Activated T-cell treated with anti-CD3 and anti-CD28 coated beads for 1 hour (primary cell): ENCODE measurements at places on chromosomes 11 and 22.

DNA sequence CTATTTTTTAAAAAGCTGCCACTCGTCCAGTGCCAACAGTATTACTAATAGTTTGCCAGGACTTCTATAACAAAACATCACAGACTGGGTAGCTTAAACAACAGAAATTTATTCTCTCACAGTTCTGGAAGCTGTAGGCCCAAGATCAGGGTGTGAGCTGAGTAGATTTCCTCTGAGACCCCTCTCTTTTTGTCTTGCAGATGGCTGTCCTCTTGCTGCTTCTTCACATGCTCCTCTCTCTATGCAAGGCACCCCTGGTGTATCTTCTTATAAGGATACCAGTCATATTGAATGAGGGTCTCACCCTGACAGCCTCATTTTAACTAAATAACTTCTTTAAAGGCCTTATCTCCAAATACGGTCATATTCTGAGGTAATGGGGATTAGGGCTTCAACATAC is 390.9 kb downstream of the DLG2 start:
- no peak for DNase-seq

DNA sequence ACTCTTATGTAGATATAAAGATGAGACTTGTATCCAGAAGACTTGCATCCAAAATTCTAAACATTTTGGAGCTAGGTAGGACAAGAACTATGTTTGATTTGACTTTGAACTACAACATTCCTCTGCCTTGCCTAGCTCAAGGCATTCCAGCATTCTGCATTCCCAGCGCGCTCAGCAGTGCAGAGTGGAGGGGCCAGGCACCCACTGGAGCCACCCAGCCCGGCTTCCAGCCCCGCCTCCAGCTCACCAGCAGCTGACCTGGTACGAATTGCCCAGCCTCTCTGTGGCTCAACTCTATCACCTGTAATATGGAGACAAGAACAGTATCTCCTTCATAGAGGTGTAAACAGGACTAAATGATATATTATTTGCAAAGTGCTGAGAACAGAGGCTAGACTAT is 28.8 kb downstream of the PRDM10 start:
- no peak for DNase-seq

GRCh38 chr11:107472966-107473365 is 15.3 kb upstream of the CWF19L2 start:
- no peak for DNase-seq

DNA sequence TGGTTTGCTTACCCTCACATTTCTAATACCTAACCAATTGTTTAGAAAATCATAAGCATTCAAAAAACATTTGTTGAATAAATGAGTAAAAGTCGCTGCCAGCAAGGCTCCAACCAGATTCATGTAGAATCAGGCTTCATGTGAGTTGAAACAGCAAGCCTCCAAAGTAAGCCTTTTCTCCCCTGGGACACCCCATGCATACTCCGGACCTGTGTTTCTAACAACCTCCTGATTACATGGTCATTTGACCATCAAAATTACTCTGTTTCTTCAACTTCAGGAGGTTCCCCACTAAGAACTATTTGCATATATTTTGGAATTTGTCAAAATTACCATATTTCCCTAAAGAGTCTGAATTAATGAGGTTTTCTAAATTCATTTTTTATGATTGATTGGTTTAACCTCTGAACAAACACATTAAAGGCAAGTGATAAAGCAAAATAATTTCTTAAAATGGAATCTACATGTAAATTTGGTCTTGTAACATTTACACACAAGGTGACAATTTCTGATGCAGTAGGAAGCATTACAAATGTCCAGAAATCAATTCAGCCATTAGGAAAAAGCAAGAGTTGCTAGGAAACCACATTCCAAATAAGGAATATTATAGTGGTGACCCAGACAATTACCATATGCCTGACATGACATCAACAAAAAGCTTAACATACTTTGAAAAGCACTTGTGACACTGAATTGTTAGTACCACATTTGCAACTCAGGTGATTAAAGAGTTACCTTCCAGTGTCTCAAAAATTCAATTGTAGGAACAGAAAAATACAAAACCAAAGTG is 252.6 kb downstream of the GUCY1A2 start:
- no peak for DNase-seq

DNA sequence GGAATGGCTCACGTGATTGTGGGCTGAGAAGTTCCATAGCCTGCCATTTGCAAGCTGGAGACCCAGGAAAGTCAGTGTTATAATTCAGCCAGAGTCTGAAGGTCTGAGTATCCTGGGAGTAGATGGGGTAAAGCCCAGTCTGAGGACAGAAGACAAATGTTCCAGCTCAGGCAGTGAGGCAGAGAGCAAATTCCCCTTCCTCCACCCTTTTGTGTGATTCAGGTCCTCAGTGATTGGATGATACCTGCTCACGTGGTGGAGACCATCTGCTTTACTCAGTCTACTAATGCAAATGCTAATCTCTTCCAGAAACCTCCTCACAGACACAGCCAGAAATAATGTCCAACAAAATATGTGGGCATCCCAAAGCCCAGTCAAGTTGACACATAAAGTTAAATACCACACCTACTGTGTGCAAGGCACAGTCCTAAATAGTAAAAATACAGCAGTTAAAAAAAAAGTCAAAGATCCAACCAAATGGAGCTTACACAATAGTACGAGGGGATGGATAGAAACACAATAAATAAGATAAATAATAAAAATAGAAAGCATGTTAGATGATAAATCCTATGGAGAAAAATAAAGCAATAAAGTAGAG is 13.2 kb upstream of the APOL6 start:
- no peak for DNase-seq

GRCh38 chr11:46332568-46333393 is 14.5 kb upstream of the DGKZ start:
- DNase-seq: peak; percentile 39

GRCh38 chr11:59800390-59801025 is 10.1 kb downstream of the MRPL16 start:
- no peak for DNase-seq

- no peak for DNase-seq
Observed at GRCh38 chr11:105713106-105713505, 103.2 kb downstream of the GRIA4 start.

GRCh38 chr11:70141486-70142220 is 61.4 kb upstream of the FADD start:
- no peak for DNase-seq

DNA sequence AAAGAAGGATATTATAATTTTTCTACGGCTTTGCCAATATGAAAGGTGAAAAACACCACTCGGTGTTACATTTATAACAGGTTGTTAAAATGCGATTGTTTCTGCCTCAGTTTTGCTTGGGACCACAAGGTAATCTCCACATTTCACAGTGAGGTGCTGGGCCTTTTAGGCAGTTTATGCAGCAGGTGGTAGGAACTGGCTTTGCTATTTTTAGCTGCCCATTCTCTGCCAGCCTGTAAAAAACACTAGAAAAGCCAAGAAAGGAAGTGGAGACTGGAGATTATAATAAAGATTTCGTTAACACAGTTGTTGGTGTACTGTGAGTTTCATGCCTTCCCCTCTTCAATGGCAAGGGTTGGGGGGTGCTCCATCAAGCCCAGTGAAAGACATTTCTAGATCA is 8.0 kb upstream of the MRPL16 start:
- no peak for DNase-seq

DNA sequence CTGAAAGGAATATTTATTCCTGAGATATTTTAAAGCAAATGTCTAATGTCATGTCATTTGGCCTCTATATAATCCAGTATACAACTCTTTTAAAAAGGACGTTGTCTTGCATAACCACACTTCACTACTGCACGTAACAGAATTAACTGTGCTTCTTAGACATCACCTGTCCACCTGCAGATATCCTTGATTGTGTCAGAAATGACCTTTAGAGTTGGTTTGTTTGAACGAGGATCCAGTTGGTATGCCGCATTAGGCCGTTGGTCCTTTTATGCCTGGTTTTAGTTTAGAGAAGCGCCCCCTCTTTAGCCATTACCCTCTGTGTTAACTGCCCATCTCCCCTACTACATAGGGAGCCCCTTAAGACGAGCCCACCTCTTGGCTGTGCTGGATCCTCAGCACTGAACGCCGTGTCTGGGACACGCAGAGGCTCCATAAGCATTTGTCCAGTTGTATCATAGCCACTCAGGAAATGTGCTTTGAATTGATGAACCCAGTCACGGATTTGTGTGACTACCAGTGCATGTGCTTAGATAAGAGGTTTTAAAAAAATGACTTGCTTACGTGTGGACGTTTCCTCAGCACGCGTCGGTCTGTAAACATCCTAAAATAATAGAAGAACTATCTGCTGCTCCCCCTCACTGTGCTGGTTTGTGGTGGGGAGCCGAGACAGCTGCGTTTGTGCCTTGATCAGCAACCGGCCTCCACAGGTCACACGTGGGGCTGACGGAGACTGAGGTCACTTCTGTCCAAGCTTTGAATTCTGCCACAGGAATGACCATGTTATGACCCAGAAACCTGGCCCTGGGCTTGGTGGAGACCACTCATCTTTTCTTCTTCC is 4.0 kb downstream of the MICAL2 start:
- no peak for DNase-seq

- DNase-seq: no peak
Observed at GRCh38 chr22:42379966-42380537, 52.2 kb downstream of the NFAM1 start.

DNA sequence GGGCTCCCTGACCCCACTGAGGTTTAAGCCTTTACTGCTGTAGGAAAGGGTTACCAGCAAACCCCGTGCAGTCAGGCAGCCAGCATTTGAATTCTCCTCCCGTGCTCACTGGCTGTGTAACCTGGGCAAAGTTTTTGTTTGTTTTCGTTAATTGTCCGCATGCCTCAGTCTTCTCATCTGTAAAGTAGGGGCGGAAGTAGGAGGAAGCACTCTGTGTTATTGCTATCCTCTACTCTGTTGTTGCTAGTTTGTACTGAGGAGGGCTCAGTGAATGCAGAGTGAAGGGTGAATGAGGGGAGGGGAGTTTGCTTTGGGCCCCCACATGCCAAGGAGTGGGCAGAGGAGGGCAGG is 14.0 kb upstream of the SYT7 start:
- no peak for DNase-seq

GRCh38 chr11:7892840-7893254 is 38.2 kb downstream of the OR10A6 start:
- DNase-seq: no peak

- DNase-seq: no peak
Observed at GRCh38 chr11:69131644-69132300, 24.0 kb upstream of the SMIM38 start.

GRCh38 chr11:46722566-46723358 is 3.7 kb downstream of the F2 start:
- no peak for DNase-seq

DNA sequence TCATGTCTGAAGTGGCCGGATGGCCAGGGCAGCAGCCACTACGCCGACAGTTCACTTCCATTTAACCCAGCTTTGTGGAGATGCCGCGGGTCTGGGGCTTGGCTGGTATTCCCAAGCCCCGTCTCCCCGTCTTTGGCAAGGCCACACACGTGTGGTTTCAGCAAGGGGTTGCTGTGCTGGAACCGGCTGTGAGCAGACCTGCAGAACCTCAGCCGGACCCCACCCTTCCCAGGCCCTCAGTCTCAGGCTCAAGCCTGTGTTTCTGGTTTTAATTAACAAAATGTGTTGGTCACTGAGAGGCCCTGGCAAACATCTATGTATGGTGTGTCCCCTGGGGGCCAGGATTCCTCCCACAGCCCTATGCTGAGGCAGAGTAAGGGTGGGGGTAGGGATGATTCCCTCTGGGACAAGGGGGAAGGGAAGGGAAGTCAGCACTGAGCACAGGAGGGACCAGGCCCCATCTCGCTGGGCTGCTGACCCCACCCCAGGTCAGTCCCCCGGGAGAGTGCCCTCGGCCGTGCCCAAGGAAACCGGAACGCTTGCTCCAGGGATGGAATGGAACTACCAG is 9.3 kb downstream of the OSBPL5 start:
- DNase-seq: no peak

- no peak for DNase-seq
Observed at GRCh38 chr11:1283906-1284305, 25.5 kb downstream of the TOLLIP start.

DNA sequence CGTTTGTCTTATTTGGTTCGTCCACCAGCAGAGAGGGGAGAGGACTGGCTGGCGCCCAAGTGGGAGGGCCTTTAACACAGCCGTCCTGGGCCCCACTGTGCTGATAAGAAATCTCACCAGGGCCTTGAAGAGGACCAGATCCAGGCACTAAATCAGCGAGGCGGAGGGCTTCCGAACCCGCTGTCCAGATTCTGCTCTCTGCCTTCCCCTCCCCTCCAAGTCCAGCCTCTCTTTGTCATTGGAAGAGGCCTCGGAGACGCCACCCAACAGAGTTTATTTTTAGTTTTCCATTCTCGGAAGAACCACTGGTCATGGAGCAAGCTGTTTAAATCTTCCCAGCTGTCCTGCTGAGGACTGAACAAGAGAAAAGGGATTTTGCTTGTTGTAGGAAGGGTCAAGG is 9.3 kb upstream of the FXYD6 start:
- no peak for DNase-seq

- DNase-seq: no peak
Observed at GRCh38 chr22:23237201-23237798, 57.0 kb downstream of the BCR start.

DNA sequence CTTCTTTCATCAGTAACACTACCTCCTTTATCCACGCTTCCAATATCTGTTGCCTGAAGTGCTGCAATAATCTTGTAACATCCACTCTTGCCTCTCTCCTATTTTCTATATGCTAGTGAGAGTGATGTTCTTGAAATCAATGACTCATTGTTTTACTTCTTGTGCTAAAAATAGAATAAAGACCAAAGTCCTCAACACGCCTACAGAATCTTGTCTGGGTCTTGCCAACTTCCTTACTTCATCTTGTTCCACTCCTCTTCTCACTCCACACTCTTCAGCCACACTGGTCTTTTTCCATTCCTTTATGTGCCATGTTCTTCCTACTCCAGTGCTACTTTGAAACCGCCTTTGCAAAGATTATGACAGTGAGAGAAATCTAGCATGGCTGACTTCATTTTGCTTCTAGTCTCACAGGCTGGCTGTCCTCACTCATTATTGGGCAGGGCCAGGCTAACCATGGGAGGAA is 136.4 kb downstream of the CCDC81 start:
- no peak for DNase-seq

DNA sequence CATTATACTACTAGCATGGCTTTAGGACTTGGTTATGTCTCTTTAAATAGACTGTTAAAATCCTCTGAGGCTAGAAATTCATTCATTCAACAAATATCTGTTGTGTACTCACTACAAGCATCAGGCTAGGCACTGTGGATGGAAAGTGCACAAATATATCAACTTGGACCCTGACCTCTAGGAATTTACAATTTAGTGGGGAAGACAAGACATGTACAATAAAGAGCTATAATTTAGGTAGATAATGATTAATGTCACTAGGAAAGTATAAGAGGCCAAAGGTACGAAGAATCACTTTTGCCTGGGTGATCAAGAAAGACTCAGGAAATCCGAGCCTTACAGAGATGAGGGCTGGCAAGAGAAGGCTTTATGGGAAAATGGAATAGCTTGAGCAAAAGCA is 25.6 kb upstream of the BMAL1 start:
- no peak for DNase-seq
